ENCODE measurements at places on chromosomes 3 and 15.

GRCh38 chr3:84727616-84728015, 231.2 kb upstream of the CADM2 start:
- no peak for DNase-seq

DNA sequence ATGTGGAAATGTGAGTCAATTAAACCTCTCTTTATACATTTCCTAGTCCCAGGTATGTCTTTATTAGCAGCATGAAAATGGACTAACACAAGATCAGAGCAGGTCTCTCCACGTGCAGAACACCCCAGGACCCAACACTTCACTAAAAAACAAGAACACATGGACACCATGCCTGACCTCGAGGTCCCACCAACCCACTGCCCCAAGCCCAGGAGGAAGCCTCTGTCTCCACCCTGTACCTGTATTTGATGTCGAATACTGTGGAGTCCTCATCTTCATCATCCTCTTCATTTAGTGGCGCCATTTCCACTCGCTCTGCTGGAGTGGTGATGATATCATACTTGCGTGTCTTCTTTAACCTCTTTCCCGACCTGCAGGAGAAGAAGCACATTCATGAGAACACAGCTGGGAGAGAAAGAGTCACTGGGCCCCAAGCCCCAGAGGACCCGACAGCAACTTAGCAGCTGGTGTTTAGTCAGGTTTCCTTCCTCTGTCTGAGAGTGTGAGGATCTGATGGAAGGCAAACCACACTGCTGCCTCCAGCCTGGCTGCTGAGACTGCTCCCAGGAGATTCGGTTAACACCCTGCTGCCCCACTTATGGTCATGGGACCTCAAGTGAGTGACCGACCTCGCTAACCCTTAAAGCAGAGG, 25.5 kb downstream of the FAM174B start:
- no peak for DNase-seq

- peak; percentile 50 for DNase-seq
Observed at GRCh38 chr3:138833899-138834595, 681 bp downstream of the PIK3CB start.

GRCh38 chr3:183444748-183445147, 16.3 kb upstream of the MCF2L2 start:
- no peak for DNase-seq

GRCh38 chr15:59532770-59533379, 78.7 kb upstream of the GCNT3 start:
- DNase-seq, result peak; percentile 52

GRCh38 chr3:195911946-195912270, 3.6 kb upstream of the TNK2 start:
- DNase-seq, result peak; percentile 87

- DNase-seq, result no peak
Observed at GRCh38 chr3:155138677-155139076, 58.6 kb downstream of the MME start.

- no peak for DNase-seq
Observed at GRCh38 chr3:87674397-87675161, 384.2 kb downstream of the CGGBP1 start.

DNA sequence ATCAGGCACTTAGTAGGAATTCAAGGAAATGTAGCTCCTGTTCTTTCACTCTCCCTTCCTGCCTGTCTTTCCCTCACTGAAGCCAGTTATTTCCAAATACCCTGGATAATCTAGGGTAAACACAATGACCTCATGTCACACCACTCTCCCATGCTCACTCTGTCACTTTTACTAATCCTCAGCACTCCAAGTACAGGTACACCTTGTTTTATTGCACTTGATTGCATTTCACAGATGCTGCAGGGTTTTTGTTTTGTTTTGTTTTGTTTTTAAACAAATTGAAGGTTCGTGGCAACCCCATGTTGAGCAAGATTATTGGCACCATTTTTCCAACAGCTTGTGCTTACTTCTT, 40.8 kb downstream of the PPM1L start:
- DNase-seq, result peak; percentile 25

GRCh38 chr3:40886660-40887425, 312.5 kb upstream of the CTNNB1 start:
- DNase-seq, result no peak

GRCh38 chr15:56233549-56233948, 10.1 kb downstream of the RFX7 start:
- no peak for DNase-seq

DNA sequence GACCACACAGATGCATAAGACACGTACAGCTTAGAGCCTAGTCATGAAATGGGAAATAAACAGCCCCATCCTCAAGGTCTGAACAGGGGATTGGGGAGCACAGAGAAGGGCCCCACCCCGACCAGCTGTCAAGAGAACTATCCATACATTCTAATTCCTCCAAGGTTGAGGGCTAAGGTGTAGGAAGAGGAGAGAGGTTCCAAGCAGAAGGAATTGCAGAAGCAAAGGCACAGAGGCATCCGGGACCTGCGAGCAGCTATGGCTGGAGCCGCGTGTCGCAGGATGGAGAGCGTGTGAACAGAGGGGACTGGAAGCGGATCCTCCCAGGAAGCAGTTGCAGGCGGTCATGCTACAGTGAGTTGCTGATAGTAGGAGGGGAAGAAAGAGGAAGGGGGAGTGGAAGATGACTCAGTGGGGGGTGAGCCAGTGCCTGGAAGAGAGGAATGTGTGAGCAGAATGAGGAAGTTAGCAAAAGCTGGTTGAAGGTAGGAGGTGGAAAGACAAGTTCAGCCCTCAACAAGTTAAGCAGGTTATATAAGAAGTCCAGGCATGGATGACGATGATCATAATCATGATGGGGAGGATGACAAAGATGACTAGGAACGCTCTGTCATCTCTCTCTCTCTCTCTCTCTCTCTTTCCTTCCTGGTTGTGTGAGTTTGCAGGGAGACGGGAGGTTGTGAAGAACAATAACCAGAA, 89.7 kb downstream of the LIPC start:
- DNase-seq, result peak; percentile 35

- DNase-seq, result no peak
Observed at GRCh38 chr3:23664459-23664858, 141.3 kb upstream of the UBE2E1 start.

DNA sequence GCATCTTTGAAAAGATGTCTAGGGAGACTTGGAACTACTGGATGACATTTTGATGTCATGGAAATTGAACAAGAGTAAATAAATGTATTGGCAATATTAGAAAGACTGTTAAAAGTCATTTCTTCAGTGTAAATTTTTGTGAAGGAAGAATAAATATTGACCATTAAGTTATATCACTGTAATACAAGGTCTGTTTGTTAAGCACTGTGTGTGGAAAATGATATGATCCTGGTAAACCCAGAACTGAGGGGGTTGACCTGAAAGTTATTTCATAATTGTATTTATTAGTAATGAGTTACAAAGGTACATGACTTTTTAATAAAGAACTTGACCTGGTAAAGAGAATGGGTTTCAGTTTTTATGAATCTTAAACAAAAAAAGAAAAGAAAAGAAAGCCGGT, 106.6 kb downstream of the B3GALNT1 start:
- DNase-seq, result no peak

Measured in MCF 10A (cell line).